ENCODE measurements at places on chromosomes 6 and 20.

GRCh38 chr20:63574829-63575743 is 1.0 kb upstream of the HELZ2 start:
- no peak for DNase-seq

GRCh38 chr20:62980380-62980960 is 26.3 kb downstream of the BHLHE23 start:
- DNase-seq, result no peak

GRCh38 chr6:125066964-125067363 is 86.6 kb upstream of the TPD52L1 start:
- no peak for DNase-seq

GRCh38 chr6:48474830-48475229 is 363.8 kb upstream of the PTCHD4 start:
- no peak for DNase-seq

GRCh38 chr6:86107985-86108384 is 465.3 kb upstream of the SYNCRIP start:
- no peak for DNase-seq

DNA sequence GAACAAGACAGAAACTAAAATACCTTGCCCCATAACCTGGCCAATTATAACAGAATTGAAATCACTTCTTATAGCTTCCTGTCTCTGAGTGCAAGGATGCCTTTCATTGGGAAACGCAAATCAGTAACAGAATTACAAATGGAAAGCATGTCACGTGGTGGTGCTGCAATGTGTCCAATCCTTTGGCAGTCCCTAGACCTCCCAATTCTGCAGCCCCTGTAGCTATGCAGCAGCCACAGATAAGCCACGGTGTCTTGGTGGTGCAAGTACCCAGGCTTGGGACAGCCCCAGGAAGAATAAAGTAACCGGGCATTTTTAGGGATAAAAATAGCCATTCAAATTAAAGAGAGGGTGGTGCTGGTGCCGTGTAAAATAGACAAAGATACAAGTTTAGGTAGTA is 134.6 kb upstream of the CCN2 start:
- no peak for DNase-seq

DNA sequence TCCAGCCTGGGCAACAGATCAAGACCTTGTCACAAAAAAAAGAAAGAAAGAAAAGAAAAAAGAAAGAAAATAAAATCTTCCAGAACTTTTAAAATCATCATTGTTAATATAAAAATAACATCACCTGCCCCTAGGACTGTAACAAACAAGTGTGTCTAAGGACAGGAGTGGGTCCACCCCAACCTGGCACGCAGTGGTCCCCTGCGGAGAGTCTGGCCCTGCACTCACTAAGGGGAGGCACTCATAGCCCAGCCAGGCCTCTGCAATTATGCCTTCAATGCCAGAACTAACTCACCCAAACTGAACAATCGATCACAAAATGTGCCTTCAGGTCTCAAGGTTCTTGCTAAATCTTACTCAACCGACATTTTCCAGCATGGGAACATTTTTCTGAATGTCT is 4.8 kb downstream of the GMEB2 start:
- DNase-seq, result no peak

GRCh38 chr6:138328210-138328609 is 49.5 kb upstream of the SMIM28 start:
- no peak for DNase-seq

- DNase-seq, result no peak
Measured at GRCh38 chr20:10920396-10920795, 246.6 kb upstream of the JAG1 start.

- DNase-seq, result no peak
Measured at GRCh38 chr6:158938811-158939254, 61.2 kb downstream of the RSPH3 start.

GRCh38 chr6:10793695-10794094 is 44.6 kb downstream of the MAK start:
- no peak for DNase-seq

GRCh38 chr6:38307740-38308139 is 332.0 kb downstream of the BTBD9 start:
- DNase-seq, result no peak

- no peak for DNase-seq
Measured at GRCh38 chr6:138422861-138423260, 18.8 kb downstream of the HEBP2 start.

DNA sequence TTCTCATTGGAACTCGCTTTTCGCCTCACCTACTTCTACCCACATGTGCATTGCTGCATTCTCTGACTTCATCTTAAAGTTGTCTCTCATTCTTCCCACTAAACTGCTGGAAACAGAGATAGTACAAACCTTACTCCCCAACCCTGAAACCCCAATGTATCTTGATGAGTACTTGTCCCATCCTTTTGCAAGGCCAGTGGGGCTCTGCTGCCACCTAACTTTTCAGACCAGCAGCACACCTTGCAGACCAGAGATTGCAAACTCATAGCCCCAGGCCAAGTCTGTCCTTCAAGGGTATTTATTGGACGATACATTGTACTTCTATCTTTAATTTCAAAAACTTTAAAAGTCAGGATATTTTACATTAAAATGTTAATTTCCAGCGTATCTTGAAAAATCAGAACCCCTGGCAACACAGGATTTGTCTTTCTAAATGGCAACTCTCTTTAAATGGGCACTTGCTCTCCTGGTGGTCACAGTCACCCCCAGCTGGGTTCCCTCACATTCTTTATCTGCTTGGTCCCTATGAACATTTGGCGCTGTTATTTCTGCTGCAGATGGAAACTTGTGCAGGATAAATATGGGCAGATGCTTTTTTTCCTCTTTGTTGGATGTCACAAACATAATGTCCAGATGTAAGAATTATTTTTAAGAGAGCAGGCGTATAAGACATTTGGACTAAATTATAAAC is 83.9 kb downstream of the SOD2 start:
- no peak for DNase-seq

GRCh38 chr6:38477680-38478260 is 162.0 kb downstream of the BTBD9 start:
- DNase-seq, result no peak

DNA sequence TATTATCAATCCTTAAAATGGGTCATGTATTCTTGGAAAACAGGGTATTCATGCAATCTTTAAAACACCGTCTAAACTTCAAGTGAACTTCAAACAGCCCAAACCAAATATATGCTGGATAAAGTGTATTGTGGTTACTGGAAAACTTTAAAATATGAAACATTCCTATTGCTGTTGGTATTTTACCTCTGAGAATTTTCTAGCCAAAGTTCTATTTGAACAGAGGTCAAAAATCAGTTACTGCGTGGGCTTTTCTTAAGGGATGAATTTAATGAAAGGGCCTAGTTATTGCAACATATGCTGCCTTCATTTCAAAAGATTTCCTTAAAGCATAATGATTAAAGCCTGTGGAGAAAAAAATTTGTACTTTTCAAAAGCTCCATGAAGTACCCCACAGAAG is 436.0 kb downstream of the PLCB1 start:
- DNase-seq, result no peak

Measured in stimulated activated CD8-positive, alpha-beta memory T cell treated with anti-CD3 and anti-CD28 coated beads, Interleukin-2, amount 100 ng/mL, for 1 hour (primary cell).